ENCODE measurements at places on chromosomes 4 and X.
A peak's percentile ranks its signal among the peaks of the same experiment; 100 is the strongest.

- peak; percentile 23 for DNase-seq
Measured at GRCh38 chr4:17324386-17324830, 187.5 kb downstream of the QDPR start.

DNA sequence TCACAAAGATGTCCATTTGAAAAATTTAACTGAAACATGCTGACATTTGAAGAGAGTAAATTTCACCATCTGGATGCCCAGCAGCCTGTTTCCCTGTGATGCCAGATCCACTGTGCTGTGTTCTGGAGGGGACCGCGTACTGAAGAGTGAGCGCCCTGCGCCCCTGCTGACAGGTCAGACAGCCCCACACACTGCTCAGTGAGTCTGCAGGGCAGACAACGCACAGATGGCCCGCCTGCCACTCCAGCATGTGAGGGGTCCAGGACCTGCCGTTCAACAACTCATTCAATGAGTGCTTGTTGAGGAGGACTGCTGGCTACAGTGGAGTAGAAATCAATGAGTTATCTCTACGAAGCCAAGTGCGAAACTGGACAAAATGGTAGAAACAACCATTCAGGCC, 49.2 kb downstream of the FGFRL1 start:
- no peak for DNase-seq

DNA sequence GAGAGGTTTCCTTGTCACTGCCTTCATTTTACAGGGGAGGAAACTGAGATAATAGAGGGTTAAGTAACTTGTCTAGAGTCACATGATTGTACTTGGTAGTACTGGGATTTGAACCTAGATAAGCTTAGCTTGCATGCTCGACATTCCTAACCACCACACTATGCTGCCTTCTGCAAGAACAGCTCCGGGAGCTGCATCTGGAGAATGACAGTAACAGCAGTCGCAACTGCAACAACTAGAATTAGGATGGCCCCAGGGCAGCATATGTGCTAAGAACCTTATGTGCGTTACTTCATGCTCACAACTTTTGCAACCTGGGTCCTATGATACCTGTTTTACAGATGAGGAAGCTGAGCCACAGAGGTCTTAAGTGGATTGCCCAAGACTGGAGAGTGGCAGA, 89.5 kb upstream of the LCORL start:
- no peak for DNase-seq

- DNase-seq = no peak
Measured at GRCh38 chr4:181376058-181376457, 867.1 kb upstream of the TENM3 start.

DNA sequence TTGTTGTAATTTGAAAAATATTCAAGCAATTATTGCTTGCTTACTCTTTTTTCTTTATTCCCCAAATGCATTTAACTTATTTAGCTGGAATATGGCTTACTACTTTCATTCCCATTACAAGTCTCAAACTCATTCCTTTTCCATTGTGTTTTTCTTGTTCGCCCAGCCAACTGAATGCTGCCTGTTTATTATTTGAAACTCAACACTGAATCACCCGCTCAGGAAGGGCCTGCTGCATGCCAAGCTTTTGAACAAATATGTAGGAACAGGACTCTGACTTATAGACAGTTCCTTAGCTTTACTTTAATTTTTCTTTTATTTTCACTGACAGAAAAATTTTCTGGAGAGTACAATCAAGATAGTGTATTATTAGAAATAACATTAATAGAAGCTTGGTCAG, 12.9 kb downstream of the PCDH18 start:
- no peak for DNase-seq

- DNase-seq = no peak
Measured at GRCh38 chr4:37157476-37158167, 86.9 kb upstream of the NWD2 start.

GRCh38 chrX:30906726-30907125, 17.7 kb upstream of the TAB3 start:
- no peak for DNase-seq

DNA sequence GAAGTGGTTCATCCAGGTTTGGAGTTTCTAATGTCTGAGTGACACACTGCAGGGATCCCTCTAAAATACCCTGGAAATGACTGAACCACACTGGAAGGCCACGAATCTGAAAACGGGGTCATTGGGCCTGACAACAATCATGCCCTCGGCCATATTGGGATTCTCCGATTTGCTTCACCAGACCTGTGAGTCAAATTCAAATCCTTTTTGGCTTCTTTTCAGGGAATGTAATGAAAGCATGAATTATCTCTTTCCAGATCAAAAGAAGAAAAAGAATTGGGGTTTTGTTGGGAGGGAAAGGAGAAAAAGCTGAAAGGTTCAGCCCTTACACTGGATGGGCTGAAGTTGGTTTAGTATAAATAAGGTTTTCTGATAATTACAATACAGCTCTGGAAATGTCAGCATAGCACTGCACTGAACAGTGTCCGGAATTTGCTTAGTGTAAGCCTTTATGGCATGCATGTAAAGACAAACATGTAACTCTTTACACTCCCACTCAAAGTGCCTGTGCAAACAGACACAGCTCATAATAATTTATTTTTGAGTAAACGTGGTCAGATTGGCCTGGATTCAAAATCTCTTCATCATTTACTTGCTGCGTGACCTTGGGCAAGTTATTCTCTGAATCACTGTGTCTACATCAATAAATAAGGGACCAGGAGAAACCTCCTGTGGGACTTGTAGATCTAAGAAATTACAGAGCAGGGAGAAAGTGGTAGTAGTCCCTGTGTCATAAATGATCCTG, 21.4 kb downstream of the CT47C1 start:
- no peak for DNase-seq

DNA sequence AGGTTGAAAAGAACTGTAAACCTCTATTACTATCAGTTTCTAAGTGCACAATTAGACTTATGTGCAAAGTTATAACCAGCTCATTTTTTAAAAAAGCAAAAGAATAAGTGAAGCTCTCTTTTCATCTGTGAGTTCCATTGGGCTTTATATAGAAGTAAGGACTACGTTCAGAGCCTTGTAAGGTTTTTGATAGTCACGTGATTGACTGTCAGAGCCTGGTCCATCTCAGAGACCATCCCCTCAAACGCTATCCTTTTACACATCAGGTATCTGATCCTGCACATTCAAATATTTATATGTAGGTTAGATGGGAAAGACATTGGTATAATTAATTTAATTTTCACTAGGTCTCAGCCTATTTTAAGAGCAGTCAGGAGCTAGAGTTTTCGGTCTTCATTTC, 279.3 kb downstream of the INPP4B start:
- no peak for DNase-seq

GRCh38 chrX:1440506-1440905, 12.2 kb downstream of the ASMTL start:
- DNase-seq = no peak

DNA sequence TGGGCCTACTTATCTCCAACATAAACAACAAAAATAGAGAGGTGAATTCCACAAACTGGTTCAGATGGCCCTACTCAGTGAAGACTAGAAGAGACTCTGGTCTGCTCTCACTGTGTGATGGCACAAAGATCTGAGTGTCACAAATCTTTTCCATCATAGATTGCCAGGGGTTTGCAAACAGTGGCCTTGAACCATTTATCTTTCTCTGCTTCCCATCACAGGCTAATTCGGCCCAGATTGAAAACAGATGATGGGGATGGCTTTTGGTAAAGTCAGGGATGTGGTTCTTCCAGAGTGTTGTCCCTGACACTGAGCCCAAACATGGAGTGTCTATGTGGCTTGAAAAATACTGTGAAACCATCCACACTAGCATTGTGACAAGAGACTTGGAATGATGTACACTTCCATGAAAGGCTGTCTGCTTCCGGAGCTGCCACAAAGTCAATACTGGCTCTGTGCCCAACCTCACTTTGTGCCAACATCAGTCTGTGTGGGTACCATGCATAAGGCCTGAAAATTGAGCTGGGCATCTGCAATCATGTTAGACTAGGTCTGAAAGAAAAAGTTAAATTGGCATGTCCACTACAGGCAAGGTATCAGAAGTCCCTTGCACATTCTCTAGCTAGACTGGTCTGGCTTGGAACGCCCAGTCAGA, 25.2 kb upstream of the PLAC1 start:
- no peak for DNase-seq

DNA sequence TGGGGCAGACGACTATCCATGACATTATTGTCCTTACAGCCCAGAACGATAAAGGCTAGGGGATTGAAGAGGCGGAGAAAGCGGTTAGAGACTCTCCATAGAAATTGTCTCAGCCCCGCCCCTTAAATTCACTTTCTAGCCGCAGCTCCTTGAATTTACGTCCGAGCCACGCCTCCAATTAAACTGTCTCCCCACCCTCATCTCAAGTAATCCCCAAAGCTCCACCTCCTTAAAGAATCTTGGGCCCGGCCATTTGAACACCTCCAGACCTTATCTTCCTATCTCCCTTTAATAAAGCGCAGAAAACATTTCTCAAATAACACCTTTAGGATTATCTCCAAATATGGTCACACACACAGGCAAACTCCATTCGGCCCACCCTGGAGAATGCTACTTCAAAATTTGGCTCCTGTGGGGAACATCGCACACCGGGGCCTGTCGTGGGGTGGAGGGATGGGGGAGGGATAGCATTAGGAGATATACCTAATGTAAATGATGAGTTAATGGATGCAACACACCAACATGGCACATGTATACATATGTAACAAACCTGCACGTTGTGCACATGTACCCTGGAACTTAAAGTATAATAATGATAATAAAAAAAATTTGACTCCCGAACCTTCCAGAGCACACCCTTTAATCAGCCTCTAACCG, 7.2 kb upstream of the MAGIX start:
- no peak for DNase-seq

DNA sequence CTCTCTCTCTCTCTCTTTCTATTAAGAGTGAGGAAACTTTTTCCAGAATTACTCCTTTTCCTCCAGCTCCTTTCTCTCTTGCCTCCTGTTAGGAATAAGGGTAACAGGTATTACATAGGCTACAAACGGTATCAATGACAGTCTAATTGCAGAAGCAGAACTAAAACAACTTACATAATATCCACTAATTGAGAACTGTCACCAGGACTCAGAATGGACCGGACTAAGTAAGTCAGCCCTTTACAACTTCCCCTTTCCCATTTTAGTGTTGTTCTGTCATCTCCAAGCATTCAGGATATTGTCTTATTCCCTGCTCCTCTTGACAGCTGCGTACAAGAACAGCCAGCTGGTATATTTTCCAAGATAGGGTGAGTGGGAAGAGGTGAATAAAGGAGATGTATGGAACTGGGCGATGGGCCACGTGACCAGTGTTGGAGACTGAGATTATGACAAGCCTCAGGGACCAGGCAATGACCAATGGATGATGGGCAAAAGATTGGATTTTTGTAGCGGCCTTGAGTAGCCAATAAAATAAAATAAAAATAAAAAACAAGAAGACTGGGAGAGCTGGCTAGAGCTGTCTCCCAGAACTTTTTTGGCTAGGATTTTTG, 2.3 kb upstream of the FNIP2 start:
- no peak for DNase-seq

GRCh38 chr4:67684839-67685531, 16.0 kb downstream of the UBA6 start:
- DNase-seq = no peak

- no peak for DNase-seq
Measured at GRCh38 chr4:87030755-87031441, 96.1 kb downstream of the AFF1 start.

DNA sequence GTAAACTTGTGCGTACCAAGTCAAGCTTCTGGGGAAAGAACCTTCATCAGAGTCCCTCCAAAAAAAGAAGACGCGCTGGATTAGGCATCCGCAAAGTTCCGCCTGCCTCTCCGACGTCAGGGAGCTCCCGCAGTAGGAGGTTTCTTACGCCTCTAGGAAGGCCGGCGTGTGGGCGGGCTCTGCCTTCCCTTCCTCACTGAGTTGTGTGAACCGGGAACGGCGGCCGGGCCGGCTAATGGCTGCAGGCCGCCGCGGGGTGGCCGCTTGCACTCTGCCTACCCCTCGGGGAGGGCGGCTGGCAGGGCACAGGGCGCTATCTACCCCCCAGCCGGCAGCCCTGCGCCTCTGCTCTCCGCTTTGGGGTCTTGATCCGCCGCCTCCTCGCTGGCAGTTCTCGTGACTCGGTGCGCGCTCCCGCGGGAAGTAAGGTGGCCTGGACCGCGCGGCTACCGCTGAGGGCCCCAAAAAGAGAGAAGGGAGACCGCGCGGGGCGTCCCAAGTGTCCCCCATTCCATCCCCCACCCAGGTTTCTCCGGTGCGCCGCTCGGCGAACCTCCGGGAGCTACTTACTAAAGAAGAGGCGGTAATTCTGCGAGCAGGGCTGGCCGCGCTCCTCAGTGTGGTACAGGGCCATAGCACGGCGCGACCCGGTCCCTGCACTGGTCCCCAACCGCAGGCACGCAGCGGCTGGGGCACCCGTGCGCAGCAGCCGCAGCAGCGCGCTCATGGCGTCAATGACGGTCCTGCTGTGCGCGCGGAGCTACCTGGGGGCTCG, at the start of gene PPA2:
PPA2 (minus strand) TSS at position 739 of the 775 bp plus-strand sequence; CDS start at position 727, 12 bp downstream.
- peak; percentile 27 for DNase-seq

DNA sequence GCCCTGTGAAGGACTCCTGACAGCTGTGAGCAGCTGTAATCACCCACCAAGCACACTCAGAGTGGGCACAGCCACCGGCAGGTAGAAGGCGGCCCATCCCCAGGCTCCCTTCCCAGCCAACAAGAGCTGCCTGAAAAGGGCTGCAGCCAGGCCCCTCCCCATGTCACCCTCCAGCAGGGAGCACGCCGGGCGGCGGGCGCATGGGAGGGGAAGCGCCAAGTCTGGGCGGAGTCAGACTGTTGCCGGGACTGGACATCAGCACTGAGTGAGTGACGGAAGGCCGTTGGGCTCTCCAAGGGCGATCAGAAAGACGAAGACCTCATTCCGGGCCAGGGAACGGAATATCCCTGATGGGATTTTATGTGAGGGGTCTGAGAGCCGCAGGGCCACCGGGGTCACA, 82.1 kb downstream of the PPP2R2C start:
- no peak for DNase-seq

- DNase-seq = no peak
Measured at GRCh38 chrX:18654875-18655836, 16.8 kb downstream of the RS1 start.

DNA sequence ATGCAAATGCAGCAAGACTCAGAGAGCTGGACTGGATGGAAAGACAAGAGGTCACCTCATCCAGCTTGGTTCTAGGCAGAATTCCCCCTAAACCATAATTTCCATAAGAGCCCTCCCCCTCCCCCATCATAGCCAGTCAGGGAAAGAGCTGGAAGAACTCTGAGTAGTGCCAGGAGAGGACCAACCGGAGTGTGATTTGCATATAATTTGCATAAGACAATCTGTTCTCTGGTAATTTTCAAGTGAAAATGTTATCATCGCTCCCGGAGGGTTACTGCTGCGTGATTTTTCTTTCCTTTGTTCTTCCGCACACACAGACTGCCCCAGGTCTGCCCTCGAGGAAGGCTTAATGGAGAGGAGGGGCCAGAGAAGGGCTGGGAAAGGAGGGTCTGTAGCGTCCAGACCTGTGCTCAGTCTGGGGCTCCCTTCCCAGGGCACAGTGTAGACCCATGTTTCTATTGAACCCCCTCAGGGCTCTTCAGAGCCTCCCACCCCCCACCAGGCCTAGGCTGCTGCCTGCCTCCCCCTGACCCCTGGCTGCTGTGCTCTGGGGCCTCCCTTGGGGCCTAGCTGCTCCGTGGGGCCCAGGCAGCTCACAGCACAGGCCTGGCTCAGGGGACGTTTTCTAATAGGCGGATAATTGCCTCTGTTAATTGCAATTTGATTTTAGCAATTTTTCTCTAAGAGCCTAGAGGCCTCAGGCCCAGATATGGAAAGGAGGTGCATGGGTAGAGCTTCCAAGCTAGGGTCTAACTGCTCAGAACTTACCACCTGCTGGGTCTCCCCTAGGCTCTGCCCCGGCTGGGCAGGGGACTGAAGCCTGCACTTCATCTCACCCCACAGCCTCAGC, 90.4 kb upstream of the PJA1 start:
- no peak for DNase-seq

- DNase-seq = no peak
Measured at GRCh38 chr4:70768301-70768948, 46.7 kb downstream of the RUFY3 start.
